ENCODE measurements at places on chromosomes 5 and 9. TPM values are rescaled to one million over a fixed set of nuclear protein-coding genes. Genes with fewer than 3 reads are reported as not detected.

The SOX30 gene
- not detected for total RNA-seq

The C5orf34 gene
- total RNA-seq = 0.81 TPM

The MLANA gene
- total RNA-seq = not detected

- no peak overlapping the region for H3K4me3 ChIP-seq
- H3K4me1 ChIP-seq = no peaks in the 10 kb centered on the region
- no peak overlapping the region for H3K27ac ChIP-seq
- H3K27me3 ChIP-seq = peaks cover 4% of the 10 kb centered on the region
- DNase-seq = no peak
- H3K36me3 ChIP-seq = no peaks in the 10 kb centered on the region
Measured at GRCh38 chr9:111034898-111035539, 3.3 kb downstream of the LPAR1 start.

- H3K27ac ChIP-seq = no peak overlapping the region
- no peaks in the 10 kb centered on the region for H3K27me3 ChIP-seq
- no peak for DNase-seq
- no peaks in the 10 kb centered on the region for H3K36me3 ChIP-seq
- H3K4me1 ChIP-seq = no peaks in the 10 kb centered on the region
- H3K4me3 ChIP-seq = no peak overlapping the region
Measured at GRCh38 chr5:32836176-32836575, 125.1 kb downstream of the NPR3 start.

DNA sequence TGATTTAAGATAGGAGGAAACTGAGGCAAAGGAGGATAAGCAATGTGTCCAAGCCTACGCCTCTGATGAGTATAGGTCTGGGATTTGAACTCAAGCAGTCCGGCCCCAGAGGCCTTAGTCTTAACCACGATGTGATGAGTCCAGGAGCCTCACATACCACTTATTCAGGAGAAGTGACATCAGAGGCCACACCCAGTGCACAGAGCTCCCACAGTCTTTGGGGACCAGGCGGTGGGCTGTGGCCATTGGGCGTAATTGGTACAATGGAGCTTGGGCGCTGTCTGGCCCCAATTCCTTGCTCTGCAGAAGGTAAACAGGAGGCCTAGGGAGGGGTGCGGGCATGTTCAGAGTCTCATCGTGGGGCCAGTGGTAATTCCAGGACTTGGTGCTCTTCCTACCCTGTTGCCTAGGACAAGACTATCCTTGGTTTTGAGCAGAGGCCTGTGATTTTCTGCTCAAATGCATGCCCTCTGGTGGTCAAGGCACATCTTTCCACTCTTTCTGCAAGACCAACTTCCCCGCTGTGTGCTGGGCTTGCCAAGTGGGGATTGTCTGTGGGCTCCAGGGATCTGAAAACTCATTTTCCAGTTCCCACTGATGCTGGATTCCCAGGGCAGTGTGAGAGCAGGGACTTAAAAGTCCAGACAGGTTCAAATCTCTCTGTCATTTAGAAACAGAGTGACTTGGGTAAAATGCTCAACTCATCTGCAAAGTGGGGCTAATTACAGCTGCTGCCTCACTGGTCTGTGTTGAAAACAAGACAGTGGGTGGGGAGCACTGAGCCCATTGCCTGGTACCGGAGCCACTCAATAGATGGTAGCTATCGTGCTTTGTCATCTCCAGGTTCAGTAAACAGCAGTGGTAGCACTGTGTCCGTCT, 15.8 kb downstream of the NDST1 start:
- H3K27me3 ChIP-seq = no peaks in the 10 kb centered on the region
- no peaks in the 10 kb centered on the region for H3K4me1 ChIP-seq
- DNase-seq = peak; percentile 46
- H3K36me3 ChIP-seq = no peaks in the 10 kb centered on the region
- H3K27ac ChIP-seq = no peak overlapping the region

- H3K27ac ChIP-seq = no peak overlapping the region
- DNase-seq = no peak
- no peaks in the 10 kb centered on the region for H3K4me1 ChIP-seq
- H3K36me3 ChIP-seq = no peaks in the 10 kb centered on the region
Measured at GRCh38 chr9:125852386-125852785, 105.2 kb downstream of the PBX3 start.

GRCh38 chr9:89428901-89429890, 68.7 kb downstream of the SEMA4D start:
- peaks cover 17% of the 10 kb centered on the region for H3K36me3 ChIP-seq
- peak overlapping the region; percentile 47 for H3K27ac ChIP-seq
- peak; percentile 63 for DNase-seq
- H3K4me3 ChIP-seq = no peak overlapping the region

- no peaks in the 10 kb centered on the region for H3K4me1 ChIP-seq
- H3K27me3 ChIP-seq = no peaks in the 10 kb centered on the region
- H3K36me3 ChIP-seq = no peaks in the 10 kb centered on the region
- no peak overlapping the region for H3K4me3 ChIP-seq
Measured at GRCh38 chr9:101119206-101119819, 90.8 kb downstream of the PLPPR1 start.

All from CD4-positive, CD25-positive, alpha-beta regulatory T cell (primary cell).